Testis (tissue), 5 donors: ENCODE measurements at places on chromosomes 1 and 21. TPM values are rescaled to one million over a fixed set of nuclear protein-coding genes. Genes with fewer than 3 reads are reported as not detected.
A peak's percentile ranks its signal among the peaks of the same experiment; 100 is the strongest.

ENAH gene
- 132 TPM for total RNA-seq

DNAI4 gene
- total RNA-seq = 21.7 TPM

PTPN14 gene
- total RNA-seq = 42.2 TPM

YIPF1 gene
- total RNA-seq = 34.1 TPM

METTL25B gene
- total RNA-seq = 34.1 TPM

BTBD8 gene
- total RNA-seq = 14.6 TPM

- H3K27ac ChIP-seq = no peak overlapping the region
- no peak overlapping the region for H3K4me3 ChIP-seq
- H3K36me3 ChIP-seq = no peaks in the 10 kb centered on the region
- no peaks in the 10 kb centered on the region for H3K4me1 ChIP-seq
- H3K27me3 ChIP-seq = no peaks in the 10 kb centered on the region
Measured at GRCh38 chr1:110285316-110285715, 53.9 kb upstream of the RBM15 start.

DNA sequence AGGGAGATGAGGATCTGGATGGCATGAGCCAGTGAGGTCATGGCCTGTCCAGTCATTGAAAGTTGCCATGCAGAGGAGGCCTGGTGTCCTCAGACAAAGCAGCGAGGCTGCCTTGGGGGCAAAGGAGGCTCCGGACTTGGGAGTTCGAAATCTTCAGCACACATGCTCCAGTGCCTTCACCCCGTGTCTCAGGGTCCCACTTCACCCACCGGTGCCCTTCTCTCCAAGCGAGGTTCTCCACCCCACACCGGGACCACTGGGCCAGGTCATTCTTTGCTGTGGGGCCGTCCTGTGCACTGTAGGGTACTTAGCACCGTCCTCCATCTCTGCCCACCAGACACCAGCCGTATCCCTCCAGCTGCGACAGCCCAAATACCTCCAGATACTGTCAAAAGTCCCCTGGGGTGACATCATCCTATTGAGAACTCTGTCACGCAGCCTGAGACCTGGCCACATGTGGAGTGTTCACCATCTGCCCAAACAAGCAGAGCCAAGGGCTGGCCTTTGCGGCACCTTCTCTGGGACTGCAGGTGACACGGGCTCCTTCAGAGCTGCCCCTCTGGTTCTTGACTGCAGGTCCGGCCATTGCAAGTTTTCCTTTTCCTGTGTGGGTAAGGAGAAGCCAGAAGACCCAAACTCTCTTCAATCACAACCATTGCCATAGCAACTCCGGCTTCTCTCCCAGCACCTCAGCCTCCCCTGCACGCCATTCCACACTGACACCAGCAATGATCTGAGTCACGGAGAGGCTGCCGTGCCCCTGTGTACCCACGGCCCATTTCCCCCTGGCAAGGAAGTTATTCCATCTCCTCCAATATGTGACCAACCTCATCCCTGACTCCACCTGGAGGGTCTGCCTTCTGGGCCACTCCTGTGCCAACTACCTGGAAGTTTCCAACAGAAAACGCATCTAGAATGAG is 20.4 kb upstream of the PDE9A start:
- no peaks in the 10 kb centered on the region for H3K36me3 ChIP-seq
- H3K27me3 ChIP-seq = no peaks in the 10 kb centered on the region
- no peak overlapping the region for H3K27ac ChIP-seq
- no peaks in the 10 kb centered on the region for H3K4me1 ChIP-seq
- no peak overlapping the region for H3K4me3 ChIP-seq
- DNase-seq = no peak

- no peaks in the 10 kb centered on the region for H3K36me3 ChIP-seq
- H3K27ac ChIP-seq = no peak overlapping the region
- no peak overlapping the region for H3K4me3 ChIP-seq
- DNase-seq = peak; percentile 80
- H3K27me3 ChIP-seq = no peaks in the 10 kb centered on the region
Measured at GRCh38 chr21:36773117-36773516, 74.2 kb downstream of the SIM2 start.

GRCh38 chr1:22609291-22609690 is 27.1 kb upstream of the C1QA start:
- DNase-seq = no peak
- no peaks in the 10 kb centered on the region for H3K27me3 ChIP-seq
- no peak overlapping the region for H3K27ac ChIP-seq
- no peaks in the 10 kb centered on the region for H3K4me1 ChIP-seq

DNA sequence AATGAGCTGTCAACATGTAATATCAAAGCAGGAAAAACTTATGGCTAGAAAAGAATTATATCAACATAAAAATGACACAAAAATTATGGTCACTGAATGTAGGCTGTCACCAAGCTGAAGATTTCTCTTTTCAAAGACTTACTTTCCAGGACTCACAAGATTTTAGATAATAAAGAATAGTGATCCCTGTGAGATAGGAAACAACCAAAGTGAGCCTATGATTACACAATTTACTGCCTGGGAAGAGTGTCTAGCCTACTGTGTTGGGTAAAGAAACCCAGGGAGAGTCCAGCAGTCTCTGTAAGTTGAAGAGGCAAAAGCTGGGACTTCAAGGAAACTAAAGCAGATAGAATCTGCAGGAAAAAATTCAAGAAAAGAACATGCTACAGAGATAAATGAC is 20.2 kb upstream of the RGS1 start:
- DNase-seq = no peak
- no peak overlapping the region for H3K4me3 ChIP-seq
- H3K4me1 ChIP-seq = no peaks in the 10 kb centered on the region
- no peak overlapping the region for H3K27ac ChIP-seq
- H3K27me3 ChIP-seq = no peaks in the 10 kb centered on the region

GRCh38 chr1:24501371-24502064 is 1.1 kb upstream of the RCAN3 start:
- H3K27ac ChIP-seq = peak overlapping the region; percentile 82
- no peaks in the 10 kb centered on the region for H3K27me3 ChIP-seq
- DNase-seq = peak; percentile 33
- H3K4me1 ChIP-seq = peaks cover 5% of the 10 kb centered on the region

DNA sequence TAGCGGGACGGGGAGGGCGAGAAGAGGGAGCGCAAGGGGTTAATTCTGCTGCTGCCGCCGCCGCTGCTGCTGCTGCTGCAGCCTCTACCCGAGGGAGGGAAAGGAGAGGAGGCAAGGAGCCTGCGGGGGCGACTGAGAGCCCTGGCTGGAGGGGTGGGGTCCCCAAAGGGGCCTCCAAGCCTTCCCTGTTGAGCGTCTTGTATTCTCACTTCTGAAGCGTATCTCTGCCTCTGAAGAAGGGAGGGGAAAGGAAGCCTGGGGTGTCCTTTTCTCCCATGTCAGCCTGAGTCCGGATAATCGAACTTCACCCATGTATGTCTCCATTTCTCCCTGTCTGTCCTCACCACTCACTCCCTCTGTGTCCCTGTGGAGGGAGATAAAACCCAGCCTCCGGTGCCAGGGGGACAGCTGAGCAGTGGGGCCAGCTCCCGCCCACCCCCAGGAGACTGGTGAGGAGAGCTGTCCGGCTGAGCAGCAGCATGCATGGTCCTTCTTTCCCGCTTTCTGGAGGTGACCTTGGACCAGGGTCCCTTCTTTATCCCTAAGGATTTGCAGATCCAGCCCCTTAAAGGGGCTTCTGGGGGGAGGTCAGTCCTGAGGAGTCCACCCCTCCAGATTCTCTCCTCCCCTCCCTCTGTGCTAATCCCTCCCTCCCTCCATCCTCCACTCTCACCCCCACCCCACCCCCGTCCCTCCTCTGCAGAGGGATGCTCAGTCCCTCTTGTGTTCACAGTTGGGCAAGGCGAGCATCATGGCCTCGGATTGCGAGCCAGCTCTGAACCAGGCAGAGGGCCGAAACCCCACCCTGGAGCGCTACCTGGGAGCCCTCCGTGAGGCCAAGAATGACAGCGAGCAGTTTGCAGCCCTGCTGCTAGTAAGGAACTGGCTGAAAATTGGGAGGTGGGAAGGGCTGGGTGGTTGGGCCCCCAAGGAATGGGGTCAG is 1.0 kb downstream of the NCDN start:
- H3K27me3 ChIP-seq = no peaks in the 10 kb centered on the region
- peak overlapping the region; percentile 96 for H3K27ac ChIP-seq
- H3K4me3 ChIP-seq = peak overlapping the region; percentile 98
- DNase-seq = no peak

GRCh38 chr1:58063095-58063494 is 483.4 kb downstream of the OMA1 start:
- H3K36me3 ChIP-seq = no peaks in the 10 kb centered on the region
- no peak for DNase-seq
- no peaks in the 10 kb centered on the region for H3K27me3 ChIP-seq
- H3K4me3 ChIP-seq = no peak overlapping the region
- H3K27ac ChIP-seq = no peak overlapping the region

- H3K36me3 ChIP-seq = no peaks in the 10 kb centered on the region
- H3K4me1 ChIP-seq = no peaks in the 10 kb centered on the region
- H3K27me3 ChIP-seq = no peaks in the 10 kb centered on the region
- H3K27ac ChIP-seq = no peak overlapping the region
- DNase-seq = no peak
Measured at GRCh38 chr21:42350318-42350910, 380 bp downstream of the TFF2 start.

GRCh38 chr1:214862421-214862820 is 220.1 kb upstream of the KCNK2 start:
- no peaks in the 10 kb centered on the region for H3K4me1 ChIP-seq
- no peak for DNase-seq
- no peak overlapping the region for H3K4me3 ChIP-seq
- H3K27me3 ChIP-seq = no peaks in the 10 kb centered on the region
- no peak overlapping the region for H3K27ac ChIP-seq

DNA sequence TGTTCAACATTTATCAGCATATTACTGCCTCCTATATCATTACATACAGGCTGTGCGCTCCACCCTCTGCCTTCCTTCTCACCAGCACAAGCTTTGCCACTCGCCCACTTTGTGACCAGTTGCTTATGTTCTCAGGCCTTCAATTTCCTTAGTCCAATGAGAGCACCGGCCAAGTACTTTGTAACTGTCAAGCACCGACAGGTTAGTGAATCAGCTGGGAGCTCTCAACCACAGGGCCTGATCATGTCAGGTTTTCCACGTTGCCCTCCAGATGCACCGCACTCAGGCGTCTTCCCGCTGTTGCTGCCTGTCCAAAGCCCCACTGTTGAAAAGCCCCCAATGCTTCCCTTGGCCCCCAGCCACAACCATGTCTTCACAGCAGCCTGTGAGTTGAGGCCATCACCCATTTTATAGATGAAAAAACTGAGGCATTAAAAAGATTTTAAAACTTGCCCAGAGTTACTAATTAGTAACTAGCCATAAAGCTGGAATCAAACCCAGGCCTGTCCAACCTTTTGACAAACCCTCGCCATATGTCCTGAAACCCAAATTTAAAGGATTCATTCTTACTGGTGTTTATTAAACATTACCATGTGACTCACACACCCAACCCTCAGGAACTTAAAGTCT is 3.4 kb upstream of the KCNN3 start:
- H3K4me1 ChIP-seq = peaks cover 9% of the 10 kb centered on the region
- H3K4me3 ChIP-seq = no peak overlapping the region
- DNase-seq = no peak
- H3K27ac ChIP-seq = no peak overlapping the region

DNA sequence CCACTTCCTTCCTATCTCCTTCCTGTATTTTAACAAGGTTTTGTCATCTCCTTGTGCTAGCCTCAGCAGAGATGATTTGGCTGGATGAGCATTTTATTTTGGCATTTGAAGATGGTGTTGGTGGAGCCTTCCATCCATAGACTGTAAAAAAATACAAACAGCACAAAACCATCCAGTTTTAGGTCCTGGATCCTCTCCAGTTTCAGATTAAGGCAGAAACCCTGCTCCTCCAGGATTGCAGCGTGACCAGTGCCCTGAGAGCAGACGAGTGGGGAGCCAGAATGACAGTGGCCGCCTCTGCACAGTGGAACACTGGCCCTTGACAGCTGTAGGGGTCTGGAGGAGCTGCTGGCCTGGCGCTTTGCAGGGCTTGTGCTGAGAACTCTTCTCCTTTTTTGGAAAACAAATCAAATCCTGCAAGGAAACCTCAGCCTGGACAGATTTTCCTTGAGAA is 72.2 kb upstream of the GADD45A start:
- DNase-seq = peak; percentile 62
- peaks cover 9% of the 10 kb centered on the region for H3K4me1 ChIP-seq
- peak overlapping the region; percentile 26 for H3K27ac ChIP-seq
- H3K27me3 ChIP-seq = no peaks in the 10 kb centered on the region
- H3K4me3 ChIP-seq = no peak overlapping the region

DNA sequence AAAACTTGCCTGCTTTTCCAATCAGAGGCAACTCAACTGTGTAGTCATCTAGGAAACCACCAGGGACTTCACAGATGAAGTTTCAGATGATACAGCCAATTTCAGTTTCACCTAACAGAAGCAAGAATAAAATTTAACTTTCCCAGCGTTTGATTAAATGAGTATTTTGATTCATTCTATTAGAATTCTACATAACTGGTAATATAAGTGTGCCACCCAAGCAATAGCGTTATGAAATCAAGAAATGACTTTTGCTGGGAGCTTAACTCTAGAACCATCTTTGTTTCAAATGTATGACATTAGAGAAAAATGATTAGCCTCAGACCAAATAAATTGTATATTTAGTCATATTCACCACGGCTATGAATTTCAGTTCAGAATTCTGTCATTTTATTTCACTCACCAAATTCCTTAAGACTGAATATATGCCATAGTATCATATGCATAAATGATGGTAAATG is 239.3 kb downstream of the NRIP1 start:
- DNase-seq = no peak
- no peaks in the 10 kb centered on the region for H3K4me1 ChIP-seq
- no peaks in the 10 kb centered on the region for H3K36me3 ChIP-seq
- no peak overlapping the region for H3K4me3 ChIP-seq
- no peak overlapping the region for H3K27ac ChIP-seq

- H3K36me3 ChIP-seq = no peaks in the 10 kb centered on the region
- DNase-seq = no peak
Measured at GRCh38 chr1:90841473-90841872, 124.4 kb upstream of the BARHL2 start.

DNA sequence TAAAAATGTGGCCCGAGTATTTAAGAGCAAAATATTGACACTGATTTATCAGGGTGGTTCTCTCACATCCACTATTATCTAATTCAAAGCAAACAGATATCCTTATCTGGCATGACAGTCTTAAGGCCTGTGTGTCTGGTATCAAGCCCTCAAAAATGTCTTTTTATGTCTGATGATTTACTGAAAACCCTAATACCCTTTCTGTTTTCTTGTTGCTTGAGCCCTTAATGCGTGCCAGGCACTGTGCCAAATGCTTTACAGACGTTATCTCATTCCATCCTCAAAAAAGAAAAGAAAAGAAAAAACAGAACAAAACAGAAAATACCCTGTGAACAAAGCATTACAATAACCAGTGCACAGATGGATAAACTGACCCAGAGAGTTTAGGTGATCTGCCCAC is 5.7 kb downstream of the DUSP23 start:
- H3K36me3 ChIP-seq = no peaks in the 10 kb centered on the region
- no peak overlapping the region for H3K27ac ChIP-seq
- no peak for DNase-seq
- no peaks in the 10 kb centered on the region for H3K27me3 ChIP-seq
